ENCODE measurements at places on chromosomes 3 and 15.

DNA sequence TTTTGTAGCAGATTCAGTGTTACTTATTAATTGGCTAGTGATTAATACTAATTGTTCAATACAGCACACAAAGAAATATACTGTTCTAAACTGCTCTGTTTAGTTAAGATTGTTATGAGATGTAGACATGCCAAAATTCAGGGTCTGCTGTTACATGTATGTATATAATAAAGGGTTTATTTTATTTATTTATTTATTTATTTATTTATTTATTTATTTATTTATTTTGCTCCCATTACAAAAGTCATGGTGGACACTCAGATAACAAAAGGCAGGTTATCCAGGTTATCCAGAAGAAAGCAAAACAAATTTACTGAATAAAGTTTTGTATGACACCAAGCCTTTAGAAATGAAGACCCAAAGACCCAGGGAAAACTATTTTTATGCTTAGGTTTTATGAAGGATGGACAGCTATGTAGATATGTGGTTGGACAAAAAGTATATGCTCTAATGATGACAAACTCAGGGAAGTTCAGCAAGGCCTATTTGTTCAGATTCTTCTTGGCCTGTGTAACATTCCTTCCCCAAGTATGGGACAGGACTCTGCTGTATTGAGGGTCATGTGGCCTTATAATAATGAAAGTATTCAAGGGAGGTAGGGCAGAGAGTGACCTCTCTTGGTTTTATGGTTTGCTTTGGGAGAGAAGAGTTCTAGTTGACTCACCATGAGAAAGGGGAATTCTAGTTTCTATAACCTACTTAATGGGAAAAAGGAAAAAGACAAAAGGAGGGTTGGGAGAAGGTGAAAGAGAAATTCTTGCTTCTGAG is 1056.8 kb downstream of the ROBO2 start:
- no peak for DNase-seq

GRCh38 chr3:174596447-174596982 is 262.6 kb upstream of the NAALADL2 start:
- no peak for DNase-seq

GRCh38 chr15:60208709-60209108 is 189.1 kb downstream of the ANXA2 start:
- no peak for DNase-seq

DNA sequence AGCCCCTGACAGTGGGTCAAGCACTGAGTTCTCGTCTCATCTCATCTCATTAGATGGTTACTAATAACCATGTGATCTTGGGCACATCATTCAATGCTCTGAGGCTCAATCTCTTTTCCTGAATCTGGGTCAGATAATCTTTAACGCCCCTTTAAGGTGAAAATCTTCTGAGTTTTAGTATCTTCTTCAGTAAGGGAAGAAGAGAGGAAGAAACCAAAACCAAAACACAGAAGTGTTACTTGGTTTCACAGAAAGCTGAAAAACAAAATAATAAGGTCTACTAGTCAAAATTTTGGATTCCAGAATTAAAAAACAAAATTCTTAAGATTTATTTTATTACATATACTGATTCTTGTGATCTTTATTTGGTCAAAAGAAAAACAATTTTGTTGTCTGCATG is 78.2 kb downstream of the CLASP2 start:
- DNase-seq: no peak

DNA sequence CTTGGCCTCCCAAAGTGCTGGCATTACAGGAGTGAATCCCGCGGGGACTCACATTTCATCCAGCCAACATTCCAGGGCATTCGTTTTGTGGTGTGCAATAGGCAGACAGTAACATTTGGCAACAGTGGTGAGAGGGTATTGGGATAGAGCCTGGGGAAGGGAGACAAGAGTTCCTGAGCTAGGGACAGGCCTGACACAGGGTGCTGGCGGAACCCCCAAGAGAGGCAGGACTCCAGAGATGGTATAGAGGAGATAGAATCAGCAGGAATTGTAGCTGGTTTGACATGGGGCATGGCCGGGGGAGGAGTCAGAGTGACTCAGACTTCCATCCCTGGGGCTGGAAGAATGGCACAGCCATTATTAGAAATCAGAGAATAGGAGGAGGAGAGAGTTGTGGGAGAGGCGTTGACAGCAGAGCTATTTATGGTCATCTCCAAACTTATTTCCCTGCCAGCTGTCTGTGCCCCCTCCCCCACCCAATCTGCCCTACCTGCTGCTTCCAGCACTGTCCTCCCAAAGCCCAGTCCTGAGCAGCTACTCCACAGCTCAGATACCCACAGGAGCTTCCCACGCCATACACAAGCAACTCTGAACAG is 4.4 kb upstream of the IDH2 start:
- DNase-seq: no peak

DNA sequence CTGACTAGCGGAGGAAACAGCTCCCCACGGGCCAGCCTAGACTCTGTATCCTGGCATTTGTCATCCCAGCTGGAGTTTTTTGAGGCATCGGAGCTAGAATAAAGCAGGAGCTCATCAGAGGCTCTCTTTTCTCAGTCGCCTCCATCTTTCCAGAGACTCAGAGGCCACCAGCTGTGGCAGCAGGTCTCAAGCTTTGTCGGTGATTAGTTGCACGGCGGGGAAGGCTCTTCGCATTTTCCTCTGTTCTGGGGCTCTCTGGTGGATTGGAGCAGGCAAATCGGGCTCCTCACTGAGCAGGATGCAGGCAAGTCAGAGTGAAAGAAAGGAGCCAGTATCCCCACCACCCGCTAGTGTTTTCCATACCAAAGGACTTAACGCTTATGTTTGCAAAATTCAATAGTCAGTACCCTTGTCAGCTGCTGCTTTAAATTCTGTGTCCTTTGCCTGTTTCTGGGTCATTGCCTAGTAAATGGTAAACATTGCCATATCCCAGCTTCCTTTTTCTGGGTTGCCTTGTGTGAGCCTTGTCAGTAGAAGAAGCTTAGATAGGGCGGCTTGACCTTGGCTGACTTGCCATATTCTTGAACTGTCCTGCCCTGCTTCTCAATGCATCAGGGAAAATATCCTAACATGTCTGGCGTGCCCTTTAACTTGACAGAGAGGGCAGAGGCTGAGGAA is 127.1 kb downstream of the PTPRG start:
- DNase-seq: no peak

DNA sequence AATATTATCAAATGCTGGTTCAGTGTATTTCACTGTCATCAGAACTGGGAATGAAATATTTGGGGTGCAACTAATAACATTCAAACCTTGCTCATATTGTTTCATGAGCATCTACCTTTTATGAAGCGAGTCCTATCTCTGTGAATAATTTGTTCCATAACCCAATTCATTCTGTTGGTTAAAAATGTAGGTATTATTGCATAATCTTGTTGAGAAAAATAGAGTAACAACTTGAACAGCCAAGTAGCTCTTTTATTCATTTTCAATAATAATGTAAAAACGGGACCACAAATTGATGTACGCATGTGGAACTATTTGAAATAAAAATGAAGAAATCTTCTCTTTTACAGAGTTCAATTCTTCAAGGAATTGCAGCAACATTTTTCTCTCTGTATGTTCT is 30.1 kb upstream of the TBC1D5 start:
- no peak for DNase-seq

DNA sequence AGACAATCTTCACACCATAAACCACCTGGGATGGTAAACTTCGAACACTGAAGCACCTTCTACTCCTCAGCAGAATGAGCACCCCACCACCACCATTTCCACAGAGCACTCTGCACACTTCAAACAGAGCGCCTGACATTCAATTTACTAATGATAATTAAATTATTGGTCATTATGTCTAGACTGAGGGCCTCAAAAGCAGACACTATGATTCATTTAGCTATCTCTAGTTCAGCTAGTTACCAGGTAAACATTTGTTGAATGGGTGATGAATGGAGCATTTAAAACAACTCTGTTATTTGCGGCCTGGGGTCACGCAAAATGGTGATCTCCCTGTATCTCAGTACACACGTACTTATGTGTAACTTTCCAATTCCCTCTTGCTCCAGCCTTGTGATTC is 40.9 kb downstream of the ACAP2 start:
- DNase-seq: no peak

DNA sequence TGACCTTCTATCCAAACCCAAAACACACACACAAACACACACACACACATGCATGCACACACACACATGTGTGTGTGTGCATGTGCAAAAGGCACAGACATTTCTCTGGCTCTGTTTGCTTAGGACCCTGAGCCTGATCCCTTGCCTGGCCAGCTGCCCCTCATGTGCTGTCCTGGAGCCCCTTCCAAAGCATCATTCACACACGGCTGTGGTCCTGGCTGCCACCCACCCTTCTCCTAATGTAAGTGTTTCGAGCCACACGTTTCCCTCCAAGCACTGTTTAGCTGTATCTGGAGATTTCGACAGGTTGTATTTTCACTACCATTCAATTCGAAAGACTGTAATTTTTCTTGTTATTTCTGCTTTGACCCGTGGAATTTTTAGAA is 45.8 kb upstream of the KLF13 start:
- peak; percentile 42 for DNase-seq

DNA sequence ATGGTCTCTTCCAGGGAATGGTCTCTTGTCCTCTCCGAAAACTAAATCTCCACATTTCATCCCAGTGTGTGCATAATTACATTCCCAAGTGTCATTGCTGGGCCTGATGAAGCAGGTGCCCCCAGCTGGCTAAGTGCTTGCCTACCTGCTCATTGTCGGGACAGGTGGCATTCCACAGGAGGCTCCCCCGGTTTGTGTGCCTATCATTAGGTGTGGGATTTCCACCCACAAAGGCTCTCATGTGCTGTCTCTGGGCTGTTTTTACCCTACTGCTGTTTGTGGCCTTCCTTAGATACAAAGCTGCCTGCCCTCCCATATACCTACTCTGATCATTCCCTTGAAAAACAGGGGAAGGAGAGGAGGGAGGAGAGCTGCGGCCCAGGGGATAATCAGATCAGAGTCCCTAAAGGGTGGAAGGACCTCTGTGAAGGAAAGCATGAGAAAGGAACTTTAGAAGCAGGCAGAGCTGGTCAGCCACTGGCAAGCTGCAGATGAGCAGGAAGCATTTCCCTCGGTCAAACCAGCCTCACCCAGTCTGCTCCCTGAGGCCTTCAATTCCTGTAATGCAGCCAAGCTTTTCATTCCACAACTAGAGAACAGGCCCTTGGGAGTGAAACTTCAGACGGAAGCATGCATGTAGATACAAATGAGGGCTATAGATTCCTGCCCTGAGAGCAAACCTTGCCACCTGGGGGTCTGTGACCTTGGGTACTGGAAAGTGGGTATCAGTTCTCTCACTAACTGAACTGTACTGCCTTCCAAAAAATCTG is 60.7 kb upstream of the HEG1 start:
- no peak for DNase-seq

- no peak for DNase-seq
Observed at GRCh38 chr3:27031476-27031875, 337.7 kb downstream of the NEK10 start.

DNA sequence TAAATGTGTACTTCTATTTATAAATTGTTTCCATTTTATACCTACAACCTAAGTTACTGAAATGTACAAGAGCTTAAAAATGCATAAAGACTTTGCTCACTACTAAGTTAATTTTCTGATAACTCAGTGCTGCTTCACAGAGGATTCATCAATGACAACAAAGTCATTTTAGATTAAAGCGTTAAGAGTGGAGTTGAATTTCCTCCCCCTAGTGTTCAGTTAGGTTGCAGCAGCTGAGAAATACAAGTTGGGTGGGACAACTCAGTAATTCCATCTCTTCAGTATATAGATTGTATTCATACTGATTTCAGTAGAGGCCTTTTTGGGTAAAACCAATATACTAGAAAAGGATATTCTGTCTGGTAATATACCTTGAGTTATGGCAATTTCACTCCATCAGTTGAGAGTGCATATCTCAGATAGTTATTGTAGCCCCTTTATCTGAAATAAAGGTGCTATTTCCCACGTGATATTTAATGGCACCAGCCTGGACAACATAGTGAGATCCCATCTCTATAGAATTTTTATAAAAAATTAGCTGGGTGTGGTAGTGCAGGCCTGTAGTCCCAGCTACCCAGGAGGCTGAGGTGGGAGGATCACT is 6.9 kb upstream of the RPL35A start:
- DNase-seq: peak; percentile 34

DNA sequence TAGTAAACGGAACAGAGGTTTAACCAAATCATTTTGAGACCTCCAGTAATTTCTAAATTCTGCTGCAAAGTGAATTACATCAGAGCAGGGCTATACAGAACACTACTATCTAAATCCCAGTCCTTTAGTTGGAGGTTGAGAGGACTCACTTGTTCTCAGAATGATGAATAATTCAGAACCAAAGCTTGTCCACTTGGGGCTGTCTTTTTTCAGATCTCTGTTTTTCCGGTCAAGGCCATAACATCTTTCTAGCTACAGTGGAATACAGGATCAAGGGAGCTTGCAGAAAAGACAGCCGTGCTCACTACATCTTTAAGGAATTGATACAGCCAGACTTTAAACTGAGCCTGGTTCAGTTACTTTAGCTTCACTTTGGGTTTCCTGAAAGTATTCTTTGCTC is 194.5 kb downstream of the EFHB start:
- DNase-seq: no peak

GRCh38 chr3:167008791-167009190 is 371.3 kb downstream of the ZBBX start:
- no peak for DNase-seq

- DNase-seq: no peak
Observed at GRCh38 chr3:187401856-187402255, 33.7 kb downstream of the RTP4 start.

GRCh38 chr3:128550113-128550440 is 57.1 kb upstream of the GATA2 start:
- no peak for DNase-seq

GRCh38 chr3:36542186-36542585 is 161.9 kb downstream of the STAC start:
- DNase-seq: no peak

GRCh38 chr3:31358473-31359070 is 174.2 kb upstream of the STT3B start:
- DNase-seq: no peak

GRCh38 chr15:85752124-85752475 is 42.6 kb downstream of the KLHL25 start:
- DNase-seq: no peak

- DNase-seq: peak; percentile 36
Observed at GRCh38 chr15:84829428-84829827, 12.3 kb downstream of the ALPK3 start.

- DNase-seq: no peak
Observed at GRCh38 chr3:45205126-45205525, 21.0 kb downstream of the TMEM158 start.

GRCh38 chr3:37456781-37457180 is 282.4 kb upstream of the LRRFIP2 start:
- no peak for DNase-seq

Data from activated CD8-positive, alpha-beta memory T cell treated with anti-CD3 and anti-CD28 coated beads, Interleukin-2, amount 50 U/mL, for 48 hours (primary cell).